ENCODE measurements at places on chromosomes 5 and 9. TPM values are rescaled to one million over a fixed set of nuclear protein-coding genes. Genes with fewer than 3 reads are reported as not detected.

DNA sequence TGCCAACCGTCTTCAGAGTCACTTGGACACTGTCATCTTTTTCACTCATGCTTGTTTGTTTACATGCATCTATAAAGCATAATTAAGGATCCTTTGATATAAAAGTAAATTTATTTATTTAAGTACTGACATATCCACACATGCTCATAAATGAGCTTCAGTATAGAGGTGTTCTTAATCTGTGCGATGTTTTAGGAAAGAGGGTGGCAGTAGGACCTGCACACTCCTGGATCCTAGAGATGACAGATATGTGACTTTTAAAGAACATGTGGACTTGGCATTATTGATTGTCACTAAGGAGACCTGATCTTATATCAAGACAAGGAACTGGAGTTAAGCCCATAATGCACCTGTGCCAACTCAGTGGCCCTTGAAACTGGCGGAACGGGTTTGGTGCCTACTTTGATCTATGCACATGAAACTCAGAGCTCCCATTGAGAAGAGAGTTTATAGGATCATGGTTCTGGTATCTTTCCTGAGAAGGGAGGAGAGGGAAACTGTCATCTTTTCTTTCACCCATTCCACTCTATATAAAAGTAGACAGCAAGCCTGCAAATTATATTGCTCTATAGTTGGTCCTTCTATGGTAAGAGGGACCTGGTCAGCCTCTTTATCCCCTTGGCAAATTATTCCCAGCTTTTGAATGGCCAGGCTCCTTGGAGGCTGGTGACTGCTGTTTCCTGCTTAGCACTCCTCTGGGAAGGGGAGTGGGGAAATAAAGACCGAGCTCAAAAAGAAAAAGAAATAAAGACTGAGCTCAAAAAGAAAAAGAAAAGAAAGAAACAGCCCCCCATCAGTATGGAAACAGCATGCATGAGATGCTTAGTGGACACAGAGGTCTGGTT, 57.8 kb upstream of the LIFR start:
- H3K27me3 ChIP-seq = no peaks in the 10 kb centered on the region
- no peak for DNase-seq
- H3K27ac ChIP-seq = no peak overlapping the region
- H3K4me1 ChIP-seq = peaks cover 5% of the 10 kb centered on the region
- no peak overlapping the region for H3K4me3 ChIP-seq
- no peaks in the 10 kb centered on the region for H3K36me3 ChIP-seq

GRCh38 chr9:91214086-91214485, 147.6 kb downstream of the AUH start:
- H3K36me3 ChIP-seq = no peaks in the 10 kb centered on the region
- no peaks in the 10 kb centered on the region for H3K4me1 ChIP-seq
- H3K4me3 ChIP-seq = no peak overlapping the region
- no peaks in the 10 kb centered on the region for H3K27me3 ChIP-seq
- no peak for DNase-seq

EIF4E1B gene
- total RNA-seq = not detected

SLC46A2 gene
- total RNA-seq = 2.7 TPM

DMRT3 gene
- not detected for total RNA-seq

DNA sequence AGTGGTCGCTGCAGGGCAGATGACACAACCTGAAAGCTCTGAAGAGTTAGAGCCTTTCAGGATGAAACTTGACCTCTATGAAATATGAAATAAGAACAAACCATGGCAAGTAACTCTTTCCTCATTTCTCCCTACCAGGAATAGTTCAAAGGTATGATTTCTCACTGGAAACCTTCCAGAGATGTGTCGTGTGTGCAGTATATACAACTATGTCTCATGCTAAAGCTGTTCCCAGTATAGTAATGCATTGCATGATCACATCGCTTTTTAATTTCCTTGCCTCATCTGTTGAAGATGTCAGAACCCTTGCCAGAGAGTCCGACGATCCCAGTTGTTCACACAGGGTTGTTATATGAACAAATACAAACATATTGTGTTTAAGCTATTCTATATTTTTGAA, 45.8 kb upstream of the RGMB start:
- H3K27ac ChIP-seq = no peak overlapping the region
- no peaks in the 10 kb centered on the region for H3K4me1 ChIP-seq
- DNase-seq = no peak
